ENCODE measurements at places on chromosomes 5 and 9.

- no peak for DNase-seq
These were observed 46.8 kb upstream of the ELL2 start for GRCh38 chr5:96008487-96008886.

DNA sequence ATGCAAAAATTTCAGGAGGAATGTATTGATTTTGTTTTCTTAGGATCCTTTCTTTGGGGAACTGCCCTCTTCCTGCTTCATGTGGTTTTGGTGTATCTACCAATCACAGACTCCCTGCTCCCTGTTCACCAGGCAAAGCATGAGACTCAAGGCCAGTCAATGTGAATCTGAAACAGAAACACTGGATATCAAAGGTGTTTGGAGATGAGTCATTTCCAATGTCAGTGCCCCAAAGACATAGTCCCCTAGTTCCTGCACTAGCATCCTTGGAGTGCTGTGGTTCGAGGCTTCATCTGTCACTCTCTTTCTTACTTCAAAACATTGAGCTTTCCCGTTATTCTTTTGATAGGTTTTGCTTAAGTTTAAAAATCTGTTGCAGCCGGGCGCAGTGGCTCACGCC is 8.1 kb downstream of the PPP3R2 start:
- DNase-seq, result no peak

DNA sequence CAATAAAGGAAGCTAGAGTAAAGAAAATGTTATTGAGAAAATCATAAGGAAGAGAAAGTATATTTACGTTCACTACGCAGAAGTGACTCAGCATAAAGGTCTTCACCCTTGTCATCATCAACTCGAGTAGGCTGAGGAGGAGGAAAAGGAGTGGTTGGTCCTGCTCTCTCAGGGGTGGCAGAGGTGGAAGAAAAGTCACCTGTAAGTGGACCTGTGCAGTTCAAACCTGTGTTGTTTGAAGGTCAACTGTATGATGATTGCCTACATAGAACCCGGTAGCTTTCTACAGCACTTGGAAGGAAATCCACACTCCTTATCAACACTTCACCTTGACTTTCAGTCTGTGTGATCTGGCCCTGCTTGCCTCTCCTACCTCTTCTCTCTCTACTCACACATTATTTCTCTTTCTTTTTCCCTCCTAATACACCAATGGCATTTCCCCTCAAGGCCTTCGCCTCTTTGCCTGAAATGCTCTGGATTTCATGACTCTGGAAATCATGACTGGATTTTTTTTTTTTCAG is 109.3 kb upstream of the CPEB4 start:
- DNase-seq, result no peak

- peak; percentile 15 for DNase-seq
These were observed 34.3 kb upstream of the OLFM1 start for GRCh38 chr9:135053133-135053532.

- no peak for DNase-seq
These were observed 28.8 kb downstream of the TCERG1 start for GRCh38 chr5:146475906-146476305.

DNA sequence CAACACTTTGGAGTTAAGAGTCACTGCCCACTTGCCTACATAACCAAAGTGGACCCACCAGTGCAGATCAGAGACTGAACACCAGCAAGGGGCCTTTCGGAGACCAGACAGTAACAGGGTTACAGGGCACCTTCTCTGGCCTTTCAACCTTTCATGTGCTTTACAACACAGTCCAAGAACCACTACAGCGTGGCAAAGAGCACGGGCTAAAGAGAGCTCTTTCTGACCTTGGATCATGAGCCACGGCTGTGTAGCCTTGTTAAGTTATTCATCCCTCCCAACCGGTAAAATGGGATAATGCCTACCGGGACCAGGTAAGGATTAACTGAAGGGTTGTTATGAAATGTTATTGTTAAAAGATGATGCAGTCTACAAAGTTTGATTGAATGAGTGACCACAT is 75.0 kb downstream of the TLE1 start:
- no peak for DNase-seq

All from breast epithelium (tissue), 4 donors.